Ureter (tissue), 1 donor: ENCODE measurements at places on chromosomes 4 and X. TPM values are rescaled to one million over a fixed set of nuclear protein-coding genes. Genes with fewer than 3 reads are reported as not detected.

- DNase-seq: no peak
Measured at GRCh38 chr4:130257271-130257670, 1161.3 kb downstream of the C4orf33 start.

DNA sequence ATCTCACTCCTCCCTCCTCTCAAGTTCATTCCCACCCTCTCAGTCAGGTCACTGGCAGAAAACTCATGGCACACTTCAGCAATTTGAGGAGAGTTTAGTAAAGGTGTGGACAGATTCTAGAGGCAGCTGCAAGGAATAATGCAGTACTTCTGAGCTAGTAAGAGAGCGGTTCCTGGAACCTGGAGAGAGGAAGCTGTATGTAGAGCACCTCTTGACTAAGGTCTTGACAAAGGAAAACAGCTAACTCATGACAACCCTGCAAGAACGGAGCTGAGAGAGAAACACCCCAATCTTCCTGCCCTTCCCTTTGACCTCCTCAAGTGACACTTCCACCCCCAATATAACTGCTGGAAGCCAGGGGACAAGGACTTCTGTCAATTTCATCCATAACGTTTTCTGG, 9.6 kb upstream of the KLHL8 start:
- DNase-seq: no peak

DNA sequence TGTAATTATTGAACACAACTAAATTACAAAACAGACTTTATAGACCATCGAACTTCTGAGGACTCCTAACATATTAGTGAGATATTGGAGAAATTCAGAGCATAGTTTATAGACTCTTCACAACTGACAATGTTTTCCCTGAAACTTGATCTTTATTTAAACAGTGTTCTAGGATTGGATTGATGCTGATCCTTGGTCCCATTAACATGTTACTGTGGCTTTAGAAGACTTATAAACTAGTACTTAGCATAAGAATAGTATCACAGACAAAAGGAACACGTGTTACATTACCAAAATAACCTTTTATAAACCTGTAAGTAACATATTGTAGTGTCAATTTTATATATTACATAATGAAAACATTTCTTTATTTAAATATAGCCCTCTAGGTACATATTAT, 689.6 kb downstream of the CCSER1 start:
- DNase-seq: no peak

DNA sequence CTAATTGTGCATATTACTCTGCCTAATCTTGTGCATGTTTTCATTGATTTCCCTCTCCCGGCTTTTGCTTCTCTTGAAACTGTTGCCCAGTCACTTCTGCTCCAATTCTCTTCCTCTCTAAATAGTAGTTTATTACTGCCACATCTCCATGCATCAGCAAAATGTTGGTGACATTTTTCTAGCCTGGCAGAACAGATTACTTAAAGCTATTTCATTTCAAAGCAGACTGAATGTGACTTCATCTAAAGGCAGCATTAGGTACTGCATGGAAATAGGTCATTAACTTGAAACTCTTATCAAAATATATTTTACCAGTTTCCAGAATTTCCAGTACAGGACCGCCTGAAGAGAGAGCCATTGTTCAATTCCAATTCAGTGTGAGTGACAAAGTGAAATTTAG, 52.4 kb downstream of the HPGDS start:
- no peak for DNase-seq

GRCh38 chrX:8105531-8105930, 65.5 kb downstream of the VCX2 start:
- no peak for DNase-seq

DNA sequence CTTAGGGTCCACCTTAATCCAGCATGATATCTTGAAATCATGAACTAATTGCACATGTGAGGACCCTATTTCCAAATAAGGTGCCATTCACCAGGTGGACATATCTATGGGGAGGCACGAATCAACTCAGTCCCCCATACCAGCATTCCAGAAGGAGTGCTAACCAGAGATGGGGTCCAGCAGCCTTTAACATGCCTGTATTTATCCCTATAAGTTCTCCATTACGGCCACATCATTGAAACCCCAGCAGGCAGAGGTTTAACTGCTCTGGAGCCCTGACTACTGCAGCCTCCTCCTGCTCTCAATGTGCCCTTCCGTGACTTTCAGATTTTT, 3.2 kb upstream of the ASMTL start:
- DNase-seq: peak; percentile 15

- DNase-seq: no peak
Measured at GRCh38 chr4:107133965-107134653, 98.0 kb upstream of the DKK2 start.

DNA sequence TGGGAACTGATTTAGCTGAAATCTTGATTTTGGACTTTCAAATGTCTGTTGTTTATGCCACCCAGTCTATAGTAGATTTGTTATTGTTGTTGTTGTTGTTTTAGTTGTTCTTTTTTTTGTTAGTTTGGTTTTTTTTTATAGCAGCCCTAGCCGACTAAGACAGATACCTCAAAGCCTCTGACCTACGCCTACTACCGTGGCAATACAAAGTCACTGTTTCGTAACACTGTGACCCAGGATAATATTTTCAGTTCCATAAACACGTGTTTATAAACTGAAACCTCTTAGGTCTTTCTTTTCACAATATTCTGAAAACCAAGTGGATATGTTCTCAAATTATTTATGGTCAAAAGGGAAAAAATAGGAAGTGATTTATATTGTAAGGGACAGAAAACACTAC, 32.8 kb downstream of the VCX2 start:
- no peak for DNase-seq

The ATP8A1 gene
- 12.5 TPM for total RNA-seq

DNA sequence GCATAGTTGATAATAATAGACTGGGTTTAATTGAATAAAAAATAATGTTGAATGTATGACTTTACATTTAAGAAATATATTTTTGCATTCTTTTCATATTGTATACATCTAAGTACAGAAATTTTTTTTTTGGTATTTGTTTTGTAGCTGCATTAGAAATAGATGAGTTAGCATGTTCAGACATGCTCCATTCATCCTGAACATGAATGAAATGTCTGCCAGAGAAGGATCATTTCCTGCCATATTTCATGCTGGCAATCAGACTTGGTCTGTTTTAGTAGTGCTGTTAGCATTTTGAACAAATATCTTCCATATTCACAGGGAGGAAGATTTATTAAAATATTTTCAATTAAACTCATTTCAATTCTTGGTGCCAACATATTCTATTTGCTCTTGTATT, 98.9 kb downstream of the FRMPD4 start:
- DNase-seq: no peak

GRCh38 chr4:159495515-159496236, 392.8 kb downstream of the RAPGEF2 start:
- DNase-seq: no peak

The MAMLD1 gene
- 6.1 TPM for total RNA-seq

DNA sequence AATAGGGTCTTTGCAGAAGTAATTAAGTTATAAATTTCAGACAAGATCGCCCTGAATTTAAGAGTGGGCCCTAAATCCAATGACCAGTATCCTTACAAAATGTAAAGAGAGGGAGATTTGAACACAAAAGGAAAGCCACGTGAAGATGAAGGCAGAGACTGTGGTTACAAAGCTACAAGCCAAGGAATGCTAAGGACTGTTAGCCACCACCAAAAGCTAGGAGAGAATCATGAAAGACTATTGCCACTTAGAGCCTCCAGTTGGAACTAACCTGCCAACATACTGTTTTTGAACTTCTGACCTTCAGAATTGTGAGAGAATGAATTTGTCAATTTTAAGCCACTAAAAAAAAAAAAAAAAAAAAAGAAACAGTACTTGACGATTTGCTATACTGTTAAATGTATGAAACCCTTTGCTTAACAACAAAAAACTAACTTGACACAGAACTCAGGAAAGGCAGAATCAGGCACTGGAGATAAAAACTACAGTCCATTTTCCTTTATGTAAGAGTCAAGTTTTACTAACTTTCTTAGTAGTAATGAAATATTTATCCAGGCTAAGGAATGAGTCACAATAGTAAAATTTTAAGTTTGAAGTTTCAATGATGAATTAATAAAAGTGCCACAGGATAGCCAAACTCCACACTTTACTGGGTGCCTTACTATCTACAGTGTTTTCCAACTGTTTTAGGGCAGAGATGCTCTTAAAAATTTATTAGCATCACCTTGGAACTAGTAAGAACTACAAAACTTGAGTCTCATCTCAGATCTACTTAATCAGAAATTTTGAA, 25.1 kb downstream of the DHX15 start:
- no peak for DNase-seq

DNA sequence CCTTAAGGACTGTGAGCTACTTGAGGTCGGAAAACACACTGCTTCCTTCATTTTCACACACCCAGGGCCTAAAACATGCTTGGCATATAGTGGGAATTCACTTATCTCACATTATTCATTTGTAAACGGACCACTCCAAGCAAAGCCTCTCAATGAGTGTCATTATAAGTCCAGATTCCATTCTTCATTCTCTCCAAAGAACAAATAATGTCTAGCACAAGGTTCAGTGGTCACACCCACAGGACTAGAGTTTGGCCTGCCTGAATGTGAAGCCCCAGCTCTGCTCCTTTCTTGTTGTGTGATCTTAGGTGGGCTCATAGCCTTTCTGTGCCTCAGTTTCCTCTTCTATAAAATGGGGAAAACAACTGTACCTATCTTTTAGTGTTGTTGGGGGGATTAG, 119.6 kb upstream of the NDP start:
- DNase-seq: no peak

The MAGEA11 gene
- total RNA-seq: 0.10 TPM
